ENCODE measurements at places on chromosomes 5 and 9.

GRCh38 chr9:8804613-8805012 lies 1005.0 kb upstream of the DMAC1 start:
- DNase-seq: no peak

DNA sequence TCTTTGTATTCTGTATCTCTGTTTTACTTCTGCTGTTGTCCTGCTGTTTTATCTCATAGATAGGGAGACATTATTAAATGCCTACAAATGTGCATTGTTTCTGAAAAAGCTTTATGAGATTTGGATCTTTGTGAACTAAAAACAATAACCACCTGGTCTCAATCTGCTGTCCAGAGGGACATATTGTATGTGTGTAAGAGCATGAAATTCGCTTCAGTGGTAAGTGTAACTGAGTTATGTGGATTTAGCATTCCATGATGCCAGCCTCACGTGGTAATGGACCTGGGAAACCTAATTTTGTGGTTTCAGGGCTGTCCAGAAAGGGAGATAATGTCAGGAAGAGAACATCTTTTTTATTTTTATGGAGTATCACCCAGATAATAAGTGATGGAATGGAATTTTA lies 119.3 kb downstream of the GDNF start:
- DNase-seq: no peak

GRCh38 chr5:181217111-181217802 lies 5.8 kb upstream of the TRIM41 start:
- DNase-seq: peak; percentile 59

DNA sequence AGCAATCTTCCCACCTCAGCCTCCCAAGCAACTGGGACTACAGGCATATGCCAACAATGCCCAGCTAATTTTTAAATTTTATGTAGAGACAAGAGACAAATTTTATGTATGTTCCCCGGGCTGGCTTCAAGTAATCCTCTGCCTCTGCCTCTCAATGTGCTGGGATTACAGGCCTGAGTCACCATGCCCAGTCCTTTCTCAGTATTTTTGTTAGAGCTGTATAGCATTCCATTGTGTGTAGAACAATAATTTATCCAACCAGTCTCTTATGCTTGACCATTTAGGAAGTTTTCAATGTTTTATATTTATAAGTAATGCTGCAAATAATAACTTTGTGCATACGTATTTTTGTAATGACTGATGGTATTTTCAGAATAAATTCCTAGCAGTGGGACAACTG lies 38.9 kb upstream of the CTXN3 start:
- no peak for DNase-seq

- DNase-seq: no peak
These were observed 3.0 kb upstream of the CPLX2 start for GRCh38 chr5:175868348-175868723.

DNA sequence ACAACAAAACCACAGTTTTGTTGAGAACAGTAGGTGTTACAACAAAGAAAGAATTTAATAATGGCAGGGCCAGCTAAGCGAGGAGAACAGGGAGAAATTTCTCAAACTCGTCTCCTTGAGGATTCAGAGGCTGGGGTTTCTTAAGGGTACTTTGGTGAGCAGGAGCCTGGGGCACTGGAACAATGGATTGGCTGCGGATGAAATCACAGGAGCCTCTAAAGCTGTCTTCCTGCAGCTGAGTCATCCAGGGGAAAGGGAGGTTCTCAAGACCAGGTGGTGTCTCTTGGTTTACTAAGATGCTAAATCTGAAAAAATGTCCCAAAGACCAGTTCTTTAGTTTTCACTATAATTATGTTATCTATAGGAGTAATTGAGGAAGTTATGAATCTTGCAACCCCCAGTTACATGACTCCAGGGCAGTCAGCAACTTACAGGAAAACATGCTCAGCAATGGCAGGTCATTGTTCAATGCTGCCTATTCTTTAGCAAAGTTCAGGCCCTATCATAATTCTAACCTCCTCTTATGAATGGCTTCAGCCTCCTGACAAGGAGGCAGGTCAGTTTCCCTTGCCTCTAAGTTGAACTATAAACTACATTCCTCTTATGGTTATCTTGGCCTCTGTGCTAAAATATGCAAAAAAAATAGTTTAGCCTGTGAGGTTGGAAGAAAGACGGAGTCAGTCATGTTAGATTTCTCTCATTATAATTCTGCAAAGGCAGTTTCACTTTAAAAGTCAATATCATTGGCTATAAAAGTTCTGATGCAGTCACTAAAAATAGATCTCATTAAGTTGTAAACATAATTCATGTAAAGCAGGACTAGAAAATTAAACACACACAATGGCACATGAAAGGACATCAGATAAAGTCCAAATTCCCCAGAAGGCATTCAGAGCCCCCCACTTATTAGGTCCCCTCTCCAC lies 63.3 kb upstream of the CKS2 start:
- peak; percentile 13 for DNase-seq

DNA sequence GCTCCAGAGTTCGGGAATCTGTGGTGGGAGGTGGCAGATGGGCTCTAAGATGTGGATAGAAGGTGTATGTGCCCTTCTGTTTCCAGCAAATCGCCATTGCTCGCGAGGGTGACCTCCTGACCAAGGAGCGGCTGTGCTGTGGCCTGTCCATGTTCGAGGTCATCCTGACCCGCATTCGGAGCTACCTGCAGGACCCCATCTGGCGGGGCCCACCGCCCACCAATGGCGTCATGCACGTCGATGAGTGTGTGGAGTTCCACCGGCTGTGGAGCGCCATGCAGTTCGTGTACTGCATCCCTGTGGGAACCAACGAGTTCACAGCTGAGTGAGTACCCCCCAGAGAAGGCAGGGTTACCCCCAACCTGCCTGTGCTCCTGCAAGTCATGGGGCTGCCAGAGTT lies 70.9 kb upstream of the NIPAL4 start:
- DNase-seq: no peak

DNA sequence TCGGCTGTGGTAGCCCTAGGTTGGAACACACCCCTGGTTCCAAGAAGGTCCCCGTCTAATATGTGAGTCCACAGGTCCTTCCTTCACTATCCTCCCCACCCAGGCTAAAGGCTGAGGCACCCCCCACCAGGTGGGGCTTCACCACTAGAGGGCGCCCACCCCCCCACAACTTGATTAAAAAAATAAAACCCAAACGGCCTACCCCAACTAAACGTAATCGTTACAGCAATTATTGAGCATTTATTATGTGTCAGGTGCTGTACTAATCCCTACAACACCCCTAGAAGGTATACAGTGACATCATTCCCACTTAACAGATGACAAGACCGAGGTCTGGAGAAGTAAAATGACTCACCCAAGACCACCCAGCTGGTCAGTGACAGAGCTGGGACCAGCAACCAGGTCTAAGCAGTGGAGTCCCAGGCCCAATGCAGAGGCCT lies 65.0 kb downstream of the FGF18 start:
- DNase-seq: peak; percentile 7

GRCh38 chr9:89363921-89364665 lies 45.8 kb downstream of the SECISBP2 start:
- no peak for DNase-seq

DNA sequence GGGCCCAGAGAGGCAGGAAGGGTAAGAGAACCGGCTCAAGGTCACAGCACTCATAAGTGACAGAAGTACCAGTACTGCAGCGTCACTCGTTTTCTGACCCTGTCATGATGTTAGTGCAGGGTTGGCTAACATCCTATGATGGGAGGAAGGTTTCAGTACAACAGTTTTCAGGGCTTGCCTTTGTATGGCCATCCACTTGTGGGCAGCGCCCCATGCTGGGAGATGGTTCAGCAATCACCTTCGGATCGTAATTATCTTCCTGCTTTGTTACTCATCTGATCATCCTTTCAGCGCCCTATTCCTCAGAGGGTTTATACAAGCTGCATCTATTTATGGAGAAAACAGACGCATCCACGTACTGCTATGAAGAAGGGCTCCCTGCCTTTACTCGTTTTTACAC lies 2.4 kb downstream of the MAP1B start:
- no peak for DNase-seq

GRCh38 chr5:116534964-116535651 lies 39.5 kb downstream of the SEMA6A start:
- DNase-seq: peak; percentile 59

GRCh38 chr5:142032747-142033631 lies 20.2 kb upstream of the GNPDA1 start:
- no peak for DNase-seq

All from foreskin melanocyte (primary cell).